ENCODE measurements at places on chromosomes 5 and 9.

DNA sequence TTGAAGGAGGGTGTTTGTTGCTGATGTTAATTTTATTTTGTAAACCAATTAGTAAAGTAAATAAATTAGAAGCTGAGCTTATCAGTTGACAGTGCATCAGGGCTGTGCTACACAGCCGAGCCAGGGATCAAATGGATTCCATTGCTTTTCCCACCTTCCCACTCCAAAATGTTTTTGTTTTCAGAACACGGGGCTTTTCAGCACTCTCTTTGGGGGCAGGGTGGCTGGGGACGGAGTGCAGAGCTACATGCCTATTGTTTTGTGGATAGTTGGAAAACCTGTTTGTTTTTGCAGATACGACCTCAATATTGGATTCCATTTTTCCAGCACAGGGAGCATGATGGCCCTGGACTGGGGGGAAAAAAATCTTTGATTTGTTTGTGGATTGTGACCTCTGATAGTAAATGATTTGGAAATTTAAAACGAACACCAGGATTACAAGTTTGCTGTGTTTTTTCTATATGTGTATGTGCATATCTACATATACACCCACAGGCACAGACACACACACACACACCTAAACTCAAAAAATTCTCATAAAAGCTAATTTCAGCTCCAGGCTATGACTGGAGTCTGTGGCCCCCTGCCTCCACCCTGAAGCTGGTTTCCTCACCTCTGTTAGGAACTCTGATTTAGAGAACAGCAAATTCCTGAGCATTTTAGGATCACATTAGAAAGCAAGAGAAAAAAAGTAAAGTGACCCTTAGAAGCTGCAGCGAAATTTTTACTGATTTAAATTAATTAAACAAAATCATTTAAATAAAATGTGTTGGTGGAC, 371.7 kb upstream of the IRX2 start:
- no peak for DNase-seq

DNA sequence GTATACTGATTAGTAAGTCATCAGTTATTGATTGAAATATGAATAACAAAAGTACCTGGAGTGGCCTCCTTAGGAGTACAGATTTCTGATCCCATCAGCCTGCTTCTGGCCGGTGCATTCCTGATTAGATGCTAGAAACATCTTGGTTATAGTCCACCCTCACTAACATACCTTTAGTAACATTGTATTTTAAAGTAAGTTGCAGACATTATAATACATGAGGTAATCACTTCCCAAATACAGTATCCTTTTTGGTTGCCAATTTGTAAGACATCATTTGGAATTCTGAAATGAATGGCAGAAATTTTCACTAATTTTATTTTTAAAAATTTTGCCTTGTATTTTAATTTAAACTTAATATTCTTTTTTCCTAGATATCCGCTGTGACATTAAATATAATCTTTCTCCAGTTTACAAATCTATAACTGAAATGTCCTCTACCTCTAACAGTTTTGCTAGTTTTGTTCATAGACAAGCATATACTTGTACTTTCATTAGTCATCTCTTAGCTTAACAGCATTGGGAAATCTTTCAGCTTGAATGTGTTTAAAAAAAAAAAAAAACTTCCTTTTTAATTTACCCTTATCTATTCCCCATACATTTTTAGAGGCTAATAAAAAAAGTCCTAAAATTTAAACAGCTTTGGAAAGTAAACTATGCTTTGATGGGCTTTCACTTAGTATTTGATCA, 178.9 kb downstream of the XRCC4 start:
- DNase-seq = no peak

GRCh38 chr5:148760945-148761638, 65.3 kb upstream of the ADRB2 start:
- no peak for DNase-seq

DNA sequence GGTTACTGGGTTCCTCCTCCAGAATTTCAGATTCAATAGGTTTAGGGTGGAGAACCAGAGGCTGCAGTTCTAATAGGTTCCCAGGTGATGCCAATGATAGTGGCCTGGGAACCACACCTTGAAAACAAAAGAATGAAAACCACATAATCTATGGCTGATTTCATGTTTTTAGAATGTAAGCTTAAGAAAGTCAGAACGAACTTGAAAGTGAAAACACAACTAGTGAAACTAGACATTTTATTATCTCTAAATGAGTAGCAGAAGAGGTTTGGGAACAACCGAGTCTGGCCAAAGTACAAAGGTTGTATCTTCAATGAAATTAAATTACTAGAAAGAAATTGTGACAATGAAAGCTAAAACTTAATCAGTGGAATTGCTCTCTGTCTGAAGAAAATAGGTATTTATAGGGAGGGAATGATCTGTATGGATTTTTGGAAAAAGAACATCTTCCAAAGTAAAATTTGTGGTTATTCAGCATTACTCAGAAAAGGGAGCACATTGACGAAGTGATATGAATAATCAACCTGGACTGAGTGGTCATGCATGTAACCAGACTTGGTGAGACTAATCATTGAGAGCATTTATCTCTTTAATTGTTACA, 24.9 kb upstream of the CEP120 start:
- DNase-seq = no peak

GRCh38 chr5:177089127-177089526, 2.4 kb downstream of the FGFR4 start:
- no peak for DNase-seq

- no peak for DNase-seq
Measured at GRCh38 chr5:125609011-125609410, 814.2 kb upstream of the GRAMD2B start.

DNA sequence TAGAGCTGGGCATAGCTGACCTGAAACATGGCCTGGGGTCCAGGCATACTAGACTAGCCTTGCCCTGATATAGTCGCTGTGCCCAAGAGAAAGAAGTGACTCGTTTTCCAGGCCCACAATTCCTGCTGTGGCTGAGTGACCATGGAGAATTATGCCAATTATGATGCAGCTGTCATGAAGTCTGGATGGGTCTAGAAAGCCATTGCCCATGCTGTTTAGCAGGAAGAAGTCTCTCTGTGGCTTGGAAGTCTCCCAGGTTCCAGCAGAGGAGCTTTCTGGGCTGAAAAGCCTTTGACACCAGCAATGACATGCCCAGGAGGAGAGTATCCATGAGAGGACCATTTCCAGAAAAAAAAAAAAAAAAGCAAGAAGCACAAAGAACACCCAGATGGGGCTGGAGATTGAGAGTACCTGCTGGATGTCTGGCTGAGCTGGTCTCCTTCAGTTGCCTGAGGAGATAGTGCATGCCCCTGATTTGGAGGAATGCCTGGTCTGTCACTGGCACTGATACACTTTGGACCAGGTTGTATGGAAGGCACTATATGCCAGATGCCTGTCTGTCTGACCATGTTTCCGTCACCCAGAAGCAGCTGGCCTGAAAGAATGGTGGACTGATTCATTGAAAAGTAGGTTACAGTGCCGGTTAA, 128.0 kb upstream of the EPB41L4A start:
- no peak for DNase-seq

GRCh38 chr5:123425431-123425830, 2.2 kb upstream of the CEP120 start:
- DNase-seq = no peak

DNA sequence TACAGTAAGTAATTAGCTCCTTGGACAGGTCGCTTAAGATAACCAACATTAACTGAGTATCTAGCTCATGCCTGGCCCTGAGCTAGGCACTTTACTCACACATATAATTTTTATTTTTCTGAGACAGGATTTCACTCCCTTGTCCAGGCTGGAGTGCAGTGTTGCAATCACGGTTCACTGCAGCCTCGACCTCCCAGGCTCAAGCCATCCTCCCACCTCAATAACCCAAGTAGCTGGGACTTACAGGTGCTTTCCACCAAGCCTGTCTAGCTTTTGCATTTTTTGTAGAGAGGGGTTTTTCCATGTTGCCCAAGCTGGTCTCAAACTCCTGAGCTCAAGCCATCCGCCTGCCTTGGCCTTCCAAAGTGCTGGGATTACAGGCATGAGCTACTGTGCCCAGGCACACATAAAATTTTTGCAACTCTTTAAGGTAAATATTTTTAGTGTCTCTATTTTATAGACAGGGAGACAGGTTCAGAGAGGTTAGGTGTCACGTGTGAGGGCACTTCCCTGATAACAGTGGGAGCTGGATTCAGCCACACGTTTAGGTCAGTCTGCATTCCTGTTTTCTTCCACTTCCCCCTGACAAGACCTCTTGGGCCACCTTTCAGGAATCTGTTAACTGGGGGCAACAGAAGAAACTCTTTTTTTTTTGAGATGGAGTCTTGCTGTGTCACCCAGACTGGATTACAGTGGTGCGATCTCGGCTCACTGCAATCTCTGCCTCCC, 18.2 kb downstream of the HBEGF start:
- DNase-seq = no peak

DNA sequence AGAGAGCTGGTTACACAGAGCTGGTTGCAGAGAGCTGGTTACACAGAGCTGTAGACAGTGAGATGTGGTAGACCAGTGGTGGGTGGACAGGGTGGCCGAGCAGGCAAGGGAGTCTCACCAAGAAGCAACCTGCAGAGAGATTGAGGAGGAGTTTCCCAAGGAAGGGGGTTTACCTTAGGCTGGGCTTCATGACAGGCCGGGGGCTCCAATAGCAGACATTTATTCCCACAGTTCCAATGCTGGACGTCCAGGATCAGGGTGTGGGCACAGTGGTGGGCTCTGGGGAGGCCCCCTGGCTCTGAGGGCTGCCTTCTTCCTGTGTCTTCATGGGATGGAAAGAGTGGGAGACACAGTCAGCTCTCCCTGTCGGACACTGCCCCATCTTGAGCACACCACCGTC, 386.9 kb upstream of the IRX4 start:
- no peak for DNase-seq

GRCh38 chr5:142845402-142845921, 75.3 kb downstream of the ARHGAP26 start:
- DNase-seq = no peak

GRCh38 chr5:163947848-163948666, 442.6 kb downstream of the MAT2B start:
- DNase-seq = no peak

DNA sequence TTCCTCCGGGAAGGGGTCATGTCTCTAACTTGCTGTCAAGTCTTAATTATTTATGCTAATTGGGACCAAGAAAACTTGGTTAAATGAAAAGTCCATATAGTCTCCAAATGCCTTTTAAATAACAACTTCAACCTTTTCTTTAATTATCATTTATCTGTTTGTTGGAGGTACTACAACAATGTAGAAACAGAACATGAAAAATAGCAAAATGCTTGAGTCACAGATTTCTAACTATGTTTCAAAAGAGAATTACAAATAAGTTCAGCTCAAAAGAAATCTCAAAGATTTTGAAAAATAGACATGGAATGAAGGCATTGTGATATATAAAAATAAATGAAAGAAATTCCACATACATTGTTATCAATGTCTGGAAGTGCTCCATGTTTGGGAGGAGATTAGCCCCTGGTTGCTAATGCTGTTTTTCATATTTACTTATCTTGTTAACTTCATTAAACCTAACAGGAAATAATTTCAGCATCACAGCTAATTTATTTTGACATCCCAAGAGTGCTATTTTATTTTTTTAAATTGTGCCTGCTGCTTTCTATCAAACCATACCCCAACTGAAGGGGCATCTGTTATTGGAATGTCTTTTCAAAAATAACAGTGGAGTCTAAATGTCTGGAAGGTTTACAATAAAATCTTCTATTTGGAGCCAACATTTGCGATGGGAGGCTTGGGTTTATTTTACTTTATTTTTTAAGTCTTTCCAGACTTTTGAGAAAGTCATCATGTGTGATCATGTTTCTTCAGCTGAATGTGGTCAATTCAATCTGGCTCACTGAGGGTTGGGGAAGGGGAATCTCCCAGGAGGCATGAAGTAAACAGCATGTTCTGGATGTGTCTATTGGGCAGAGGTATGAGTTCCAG, 53.1 kb upstream of the ANKRD55 start:
- DNase-seq = no peak

- DNase-seq = no peak
Measured at GRCh38 chr9:1683951-1684350, 331.2 kb upstream of the SMARCA2 start.

DNA sequence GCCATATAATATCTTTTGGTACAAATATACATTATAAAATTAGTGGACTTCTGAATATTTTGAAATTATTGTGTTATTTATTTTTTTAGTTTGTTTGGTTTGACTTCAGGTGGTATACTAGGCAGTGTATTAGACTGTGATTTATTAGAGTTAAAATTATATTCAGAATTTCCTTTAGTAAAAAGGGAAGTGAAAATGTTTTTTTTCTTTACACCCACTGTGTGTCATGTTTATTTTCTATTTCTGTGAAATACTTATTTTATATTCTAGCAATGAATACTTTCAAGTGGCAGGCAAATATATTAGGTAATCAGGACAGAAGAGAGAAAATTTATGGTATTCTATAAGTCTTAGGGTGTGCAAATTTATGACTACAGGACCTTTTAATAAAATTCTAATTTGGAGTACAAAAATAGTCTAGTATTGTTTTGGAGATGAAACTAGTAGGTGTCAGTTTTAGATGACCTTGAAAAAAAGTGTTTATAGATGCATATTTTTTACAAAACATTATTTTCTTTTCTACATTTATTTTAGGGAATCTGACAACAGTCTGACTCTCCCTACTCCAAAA, 8.8 kb downstream of the CSNK1G3 start:
- no peak for DNase-seq

- DNase-seq = no peak
Measured at GRCh38 chr9:26947736-26948135, 694 bp upstream of the PLAA start.

- DNase-seq = no peak
Measured at GRCh38 chr5:128877476-128877875, 87.8 kb upstream of the SLC27A6 start.

DNA sequence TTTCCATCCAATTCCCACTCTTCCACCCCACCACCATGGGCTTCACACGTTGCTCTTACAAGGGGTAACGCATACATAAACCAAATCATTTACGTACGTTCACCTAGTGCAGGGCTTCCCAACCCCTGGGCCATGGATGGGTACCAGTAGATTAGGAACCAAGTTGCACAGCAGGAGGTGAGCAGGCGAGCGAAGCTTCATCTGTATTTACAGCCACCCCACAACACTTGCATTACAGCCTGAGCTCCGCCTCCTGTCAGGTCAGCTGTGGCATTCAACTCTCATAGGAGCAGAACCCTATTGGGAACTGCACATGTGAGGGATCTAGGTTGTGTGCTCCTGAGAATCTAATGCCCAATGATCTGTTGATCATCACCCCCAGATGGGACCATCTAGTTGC, 82.3 kb downstream of the CEMIP2 start:
- no peak for DNase-seq

DNA sequence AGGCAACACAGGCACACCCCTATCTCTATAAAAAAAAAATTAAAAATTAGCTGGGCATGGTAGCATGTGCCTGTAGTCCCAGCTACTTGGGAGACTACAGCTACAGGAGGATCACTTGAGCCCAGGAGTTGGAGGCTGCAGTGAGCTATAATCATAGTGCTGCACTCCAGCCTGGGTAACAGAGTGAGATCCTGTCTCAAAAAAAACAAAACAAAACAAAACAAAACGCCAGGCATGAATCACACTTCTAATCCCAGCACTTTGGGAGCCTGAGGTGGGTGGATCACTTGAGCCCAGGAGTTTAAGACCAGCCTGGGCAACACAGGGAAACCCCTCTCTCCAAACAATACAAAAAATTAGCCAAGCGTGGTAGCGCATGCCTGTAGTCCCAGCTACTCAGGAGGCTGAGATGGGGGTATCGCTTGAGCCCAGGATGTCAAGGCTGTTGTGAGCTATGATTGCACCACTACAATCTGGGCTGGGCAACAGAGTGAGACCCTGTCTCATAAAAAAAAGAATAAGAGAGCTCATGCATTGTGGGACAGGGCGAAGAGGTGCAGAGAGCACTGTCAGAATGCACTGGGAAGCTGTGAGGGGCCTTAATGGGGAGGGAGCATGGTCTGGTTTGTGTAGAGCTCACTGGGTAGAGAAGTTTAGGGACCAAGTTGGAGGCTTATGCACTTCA, 8.4 kb upstream of the SAP30L start:
- no peak for DNase-seq

All from CD4-positive, alpha-beta T cell treated with Interleukin-15 for 1 hour (primary cell).